GM23338 (cell line): ENCODE measurements at places on chromosomes 3 and 15.

DNA sequence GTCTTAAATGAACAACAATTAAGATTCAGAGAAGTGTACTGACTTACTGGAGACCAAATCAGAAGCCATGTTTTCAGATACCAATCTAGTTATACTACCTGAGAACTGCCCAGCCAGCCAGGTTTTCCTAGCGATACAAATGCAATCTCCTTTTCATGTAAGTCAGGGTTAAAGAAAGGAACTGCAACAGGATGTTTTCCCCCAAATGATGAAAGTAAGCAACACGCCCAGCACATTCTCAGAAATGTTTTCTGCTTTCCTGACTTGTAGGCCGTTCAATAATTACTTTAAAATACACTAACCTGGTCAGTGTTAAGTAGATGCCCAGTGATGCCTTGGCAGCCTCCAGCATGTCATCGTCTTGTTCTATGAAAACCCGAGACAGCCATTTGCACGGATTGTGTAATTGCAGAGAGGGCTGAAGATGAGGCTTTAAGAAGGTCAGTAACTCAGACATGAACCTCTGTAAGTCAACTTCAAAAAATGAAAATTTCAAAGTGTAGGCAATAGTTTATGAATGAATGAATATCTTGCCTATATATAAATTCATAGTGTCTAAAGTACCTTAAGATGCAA lies 30.3 kb downstream of the LINS1 start:
- no peak for DNase-seq

DNA sequence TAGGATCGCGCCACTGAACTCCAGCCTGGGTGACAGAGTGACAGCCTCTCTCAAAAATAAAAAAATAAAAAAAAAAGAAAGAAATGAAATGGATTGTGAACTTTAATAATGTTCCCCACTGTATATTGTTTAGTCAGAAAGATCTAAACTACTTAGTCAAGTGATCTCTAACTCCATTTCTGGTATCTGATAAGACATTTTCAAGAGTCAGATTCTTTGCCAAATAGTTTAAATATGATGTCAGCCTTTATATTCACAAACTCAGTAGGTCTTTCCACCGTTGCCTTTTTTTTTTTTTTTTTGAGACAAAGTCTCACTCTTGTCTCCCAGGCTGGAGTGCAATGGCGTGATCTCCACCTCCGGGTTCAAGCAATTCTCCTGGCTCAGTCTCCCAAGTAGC lies 29.0 kb upstream of the OSBPL11 start:
- DNase-seq: no peak

- DNase-seq: no peak
Observed at GRCh38 chr3:100533176-100533575, 40.8 kb downstream of the TMEM45A start.

GRCh38 chr3:185046164-185046515 lies 106.7 kb downstream of the C3orf70 start:
- DNase-seq: no peak

- DNase-seq: no peak
Observed at GRCh38 chr3:194852345-194852744, 166.7 kb downstream of the FAM43A start.
